ENCODE measurements at places on chromosomes 7 and 10.

DNA sequence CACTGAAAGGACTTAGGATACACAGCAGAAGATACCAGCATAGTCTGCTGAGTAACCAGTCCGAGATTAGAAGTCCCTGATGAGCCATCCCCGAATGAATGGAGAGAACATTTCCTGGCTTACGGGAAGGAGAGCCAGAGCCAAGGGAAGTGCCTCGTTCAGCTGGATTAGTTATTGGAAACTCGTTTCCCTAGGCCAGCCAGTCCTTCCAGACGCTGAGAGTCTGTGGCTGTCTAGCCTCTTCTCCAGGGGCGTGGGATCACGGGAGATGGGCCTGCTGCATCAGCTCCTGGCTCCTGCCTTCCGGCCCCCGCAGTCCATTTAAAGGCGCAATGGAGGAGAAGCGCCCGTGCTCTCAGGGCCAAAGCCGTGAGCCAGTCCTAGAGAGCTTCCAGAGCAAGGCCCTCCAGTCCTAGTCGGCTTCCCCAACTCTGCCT is 712.8 kb downstream of the PARD3 start:
- DNase-seq = no peak
- no peaks in the 10 kb centered on the region for H3K36me3 ChIP-seq
- H3K27ac ChIP-seq = no peak overlapping the region
- H3K4me1 ChIP-seq = no peaks in the 10 kb centered on the region
- H3K4me3 ChIP-seq = no peak overlapping the region
- no peaks in the 10 kb centered on the region for H3K27me3 ChIP-seq

DNA sequence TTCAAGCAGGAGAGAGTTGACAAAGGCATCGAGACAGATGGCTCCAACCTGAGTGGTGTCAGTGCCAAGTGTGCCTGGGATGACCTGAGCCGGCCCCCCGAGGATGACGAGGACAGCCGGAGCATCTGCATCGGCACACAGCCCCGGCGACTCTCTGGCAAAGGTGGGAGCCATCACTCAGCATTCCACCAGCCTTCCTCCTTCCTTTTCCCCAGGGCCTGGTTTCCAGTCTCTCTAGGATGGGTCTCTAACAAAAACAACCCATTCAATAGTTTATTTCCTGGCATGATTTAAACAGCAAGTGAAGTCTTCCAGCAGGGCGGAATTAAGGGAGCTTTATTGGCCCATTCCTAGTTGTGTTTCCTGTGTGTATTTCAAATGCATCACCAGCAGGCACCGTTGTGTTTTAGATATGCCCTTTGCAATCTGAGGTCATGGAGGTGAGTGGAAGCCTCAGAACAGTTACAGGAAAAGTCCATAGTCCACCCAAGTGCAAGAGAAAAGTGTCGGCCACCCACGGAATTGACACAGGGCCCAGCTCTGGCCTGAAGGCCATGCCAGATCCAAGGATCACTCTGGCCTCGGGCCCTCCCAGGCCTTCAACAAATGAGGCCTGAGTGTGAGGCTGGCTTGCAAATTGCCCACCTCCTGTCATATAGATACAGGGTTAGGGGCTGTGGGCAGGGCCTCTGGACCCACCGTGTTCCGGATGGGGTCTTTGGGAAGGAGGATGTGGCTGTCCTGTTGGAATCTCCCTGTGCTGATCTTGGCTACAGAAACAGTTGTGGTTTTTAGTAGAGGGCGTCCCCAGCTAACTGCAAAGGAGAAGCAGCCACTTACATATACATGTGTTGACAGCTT is 46.9 kb upstream of the TRIM8 start:
- H3K4me1 ChIP-seq = no peaks in the 10 kb centered on the region
- no peak for DNase-seq
- no peak overlapping the region for H3K4me3 ChIP-seq
- no peaks in the 10 kb centered on the region for H3K36me3 ChIP-seq
- H3K27ac ChIP-seq = no peak overlapping the region
- no peaks in the 10 kb centered on the region for H3K27me3 ChIP-seq

DNA sequence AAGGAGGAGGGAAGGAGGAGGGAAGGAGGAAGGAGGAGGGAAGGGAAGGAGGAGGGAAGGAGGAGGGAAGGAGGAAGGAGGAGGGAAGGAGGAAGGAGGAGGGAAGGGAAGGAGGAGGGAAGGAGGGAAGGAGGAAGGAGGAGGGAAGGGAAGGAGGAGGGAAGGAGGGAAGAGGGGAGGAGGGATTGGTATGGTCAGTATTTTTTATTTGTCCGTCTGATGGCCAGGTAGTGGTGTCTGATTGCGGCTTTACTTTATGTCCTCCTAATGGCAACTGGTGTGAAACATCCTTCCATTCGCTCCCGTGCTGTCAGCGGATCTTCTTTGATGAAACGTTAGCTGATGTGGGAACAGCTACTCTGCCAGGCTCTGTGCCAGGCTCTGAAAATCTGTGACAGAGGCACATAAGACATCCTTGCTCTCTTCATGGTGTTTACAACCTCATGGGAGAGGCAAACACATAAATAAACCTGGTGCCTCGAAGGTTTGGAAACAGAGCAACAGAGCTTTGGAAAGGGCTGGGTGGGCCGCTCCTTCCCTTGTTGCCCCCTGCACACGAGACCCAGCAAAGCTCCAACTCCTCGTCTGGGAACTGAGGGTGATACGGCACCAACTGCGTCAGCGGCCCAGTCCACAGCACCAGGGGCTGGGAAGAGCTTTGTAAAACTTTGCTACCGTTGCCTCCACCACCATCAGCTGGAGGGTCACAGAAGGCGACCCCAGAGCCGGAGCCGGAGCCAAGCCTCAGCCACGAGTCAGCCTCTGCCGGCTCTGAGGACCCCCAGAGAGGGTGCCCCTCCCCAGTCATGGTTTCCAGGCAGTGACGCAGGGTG is 40.3 kb downstream of the PDGFA start:
- DNase-seq = no peak
- no peaks in the 10 kb centered on the region for H3K27me3 ChIP-seq
- H3K27ac ChIP-seq = no peak overlapping the region
- H3K4me3 ChIP-seq = no peak overlapping the region

DNA sequence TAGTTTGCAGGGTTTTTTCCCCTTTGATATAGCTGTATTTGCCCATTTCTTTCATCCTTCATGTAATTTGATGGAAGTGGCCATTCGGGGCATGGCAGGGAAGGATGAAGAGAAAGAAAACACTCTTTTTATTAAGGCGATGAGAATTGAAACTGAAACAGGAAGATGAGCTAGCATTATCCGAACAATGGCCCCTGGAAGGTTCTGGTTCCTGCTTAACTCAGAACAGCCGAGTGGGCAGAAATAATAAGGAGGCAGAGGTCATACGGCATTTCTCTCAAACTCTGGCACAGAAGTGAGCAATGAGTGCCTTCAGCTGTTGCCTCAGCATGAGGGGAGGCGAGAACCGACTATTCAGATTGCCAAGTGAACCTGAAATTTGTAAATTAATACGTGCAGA is 113.2 kb upstream of the MYO3A start:
- H3K4me3 ChIP-seq = peak overlapping the region; percentile 32
- peak; percentile 69 for DNase-seq
- peaks cover 20% of the 10 kb centered on the region for H3K4me1 ChIP-seq
- H3K27ac ChIP-seq = peak overlapping the region; percentile 47

DNA sequence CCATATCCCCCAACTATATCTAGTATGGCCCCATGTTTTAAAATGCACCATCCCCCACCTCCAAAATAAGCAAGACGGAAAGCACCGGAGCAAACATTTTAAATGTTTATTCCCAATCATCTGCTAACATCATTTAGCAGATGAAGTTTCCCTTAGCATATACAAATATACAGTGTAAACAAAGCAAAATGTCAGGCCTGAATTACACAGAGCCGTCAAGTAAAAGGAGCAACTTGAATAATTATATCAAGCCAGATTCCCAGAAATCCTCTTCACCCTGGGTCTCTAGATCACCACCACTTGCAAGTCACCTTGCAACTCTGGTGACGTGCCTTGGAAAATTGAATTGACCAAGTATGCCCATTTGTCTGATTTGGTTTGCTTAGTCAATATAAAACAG is 91.6 kb upstream of the COL1A2 start:
- no peak for DNase-seq
- no peaks in the 10 kb centered on the region for H3K36me3 ChIP-seq
- H3K27ac ChIP-seq = no peak overlapping the region

- H3K27me3 ChIP-seq = no peaks in the 10 kb centered on the region
- no peaks in the 10 kb centered on the region for H3K4me1 ChIP-seq
- no peak overlapping the region for H3K27ac ChIP-seq
- no peaks in the 10 kb centered on the region for H3K36me3 ChIP-seq
- no peak overlapping the region for H3K4me3 ChIP-seq
- DNase-seq = no peak
These were observed 1227.8 kb upstream of the SORCS1 start for GRCh38 chr10:108392286-108392685.

GRCh38 chr10:72407471-72407870 is 52.8 kb upstream of the DNAJB12 start:
- no peak for DNase-seq
- H3K27me3 ChIP-seq = no peaks in the 10 kb centered on the region
- H3K27ac ChIP-seq = no peak overlapping the region
- no peak overlapping the region for H3K4me3 ChIP-seq
- no peaks in the 10 kb centered on the region for H3K36me3 ChIP-seq

DNA sequence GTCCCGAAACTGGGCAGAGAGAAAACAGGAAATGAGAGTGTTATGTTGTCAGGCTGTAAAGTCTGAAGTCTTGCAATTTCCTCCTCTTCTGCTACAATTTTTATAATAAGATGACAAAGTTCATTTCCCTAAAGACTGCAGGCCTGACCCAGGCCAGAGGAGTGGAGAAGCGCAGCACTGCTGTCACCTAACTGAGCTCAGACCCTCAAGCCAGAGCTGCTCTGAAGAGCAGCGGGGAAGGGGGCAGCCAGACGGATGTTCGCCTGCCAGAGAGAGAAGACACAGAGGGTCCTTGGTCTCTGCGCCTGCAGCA is 12.6 kb upstream of the AOAH start:
- H3K4me1 ChIP-seq = peaks cover 11% of the 10 kb centered on the region
- DNase-seq = peak; percentile 46
- no peaks in the 10 kb centered on the region for H3K27me3 ChIP-seq

GRCh38 chr7:47045207-47046051 is 536.5 kb downstream of the TNS3 start:
- no peak for DNase-seq
- no peaks in the 10 kb centered on the region for H3K4me1 ChIP-seq
- H3K4me3 ChIP-seq = no peak overlapping the region
- H3K27me3 ChIP-seq = no peaks in the 10 kb centered on the region
- no peaks in the 10 kb centered on the region for H3K36me3 ChIP-seq
- no peak overlapping the region for H3K27ac ChIP-seq

- no peak overlapping the region for H3K27ac ChIP-seq
- H3K4me3 ChIP-seq = no peak overlapping the region
- no peak for DNase-seq
- no peaks in the 10 kb centered on the region for H3K36me3 ChIP-seq
- H3K27me3 ChIP-seq = no peaks in the 10 kb centered on the region
These were observed 217.7 kb upstream of the ETV1 start for GRCh38 chr7:14207138-14207537.

- H3K4me1 ChIP-seq = no peaks in the 10 kb centered on the region
- no peak overlapping the region for H3K4me3 ChIP-seq
- H3K36me3 ChIP-seq = no peaks in the 10 kb centered on the region
- no peak for DNase-seq
- H3K27me3 ChIP-seq = no peaks in the 10 kb centered on the region
These were observed 39.5 kb upstream of the GJD4 start for GRCh38 chr10:35565602-35566081.

DNA sequence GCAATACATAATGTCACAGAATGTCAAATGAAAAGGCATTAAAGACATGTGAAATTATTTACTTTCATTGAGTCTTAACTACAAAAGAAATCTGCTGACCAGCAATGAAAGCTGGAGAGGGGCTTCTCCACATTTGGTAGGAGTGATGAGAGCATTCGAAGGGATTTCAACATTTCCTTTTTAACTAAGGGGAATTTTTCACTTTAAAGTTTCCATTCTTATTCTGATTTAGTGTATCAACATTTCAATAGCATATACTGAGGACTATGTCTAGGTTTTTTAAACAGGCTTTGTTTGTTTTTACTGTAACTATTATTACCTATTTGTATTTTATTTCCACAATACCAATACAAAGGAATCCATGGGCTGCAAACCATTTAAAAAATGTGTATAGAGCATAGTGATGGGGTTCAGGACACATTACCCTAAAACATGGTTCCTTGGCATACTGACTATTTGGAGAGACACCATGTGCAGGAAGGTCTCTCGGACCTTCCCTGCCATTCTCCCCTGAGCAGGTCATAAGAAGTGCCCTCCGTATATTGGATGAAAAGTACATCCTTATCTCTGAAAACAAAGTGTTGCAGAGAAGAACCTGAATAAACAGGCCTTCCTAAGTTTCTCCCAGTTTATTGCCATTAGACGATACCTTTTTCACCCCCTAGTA is 278.7 kb downstream of the DOCK4 start:
- H3K4me3 ChIP-seq = no peak overlapping the region
- no peak overlapping the region for H3K27ac ChIP-seq
- no peaks in the 10 kb centered on the region for H3K4me1 ChIP-seq
- H3K36me3 ChIP-seq = no peaks in the 10 kb centered on the region
- DNase-seq = no peak

- H3K36me3 ChIP-seq = no peaks in the 10 kb centered on the region
- DNase-seq = no peak
- no peaks in the 10 kb centered on the region for H3K27me3 ChIP-seq
- no peak overlapping the region for H3K27ac ChIP-seq
These were observed 65.8 kb upstream of the CAMK2B start for GRCh38 chr7:44391171-44391570.

DNA sequence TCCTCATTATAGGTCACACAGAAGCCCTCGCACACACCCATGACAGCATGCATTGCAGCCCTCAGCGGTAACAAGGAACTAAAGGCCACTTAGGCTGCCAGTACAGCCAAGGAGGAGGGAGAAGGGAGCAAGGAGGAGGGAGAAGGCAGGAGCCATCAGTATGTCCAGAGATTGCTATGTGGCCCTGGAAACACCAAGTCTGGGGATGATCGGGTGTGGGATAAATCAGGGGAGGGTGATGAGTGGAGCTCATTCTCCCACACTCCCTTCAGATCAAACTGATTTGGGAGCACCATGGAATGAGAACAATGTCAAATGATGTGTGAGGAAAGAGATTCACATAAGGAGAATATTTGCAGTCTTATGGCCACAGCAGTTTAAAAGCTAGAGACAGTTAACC is 350.9 kb downstream of the TNS3 start:
- no peak for DNase-seq
- H3K27me3 ChIP-seq = no peaks in the 10 kb centered on the region
- H3K27ac ChIP-seq = no peak overlapping the region
- no peaks in the 10 kb centered on the region for H3K36me3 ChIP-seq
- H3K4me1 ChIP-seq = no peaks in the 10 kb centered on the region

- H3K36me3 ChIP-seq = no peaks in the 10 kb centered on the region
- no peaks in the 10 kb centered on the region for H3K4me1 ChIP-seq
- no peak overlapping the region for H3K27ac ChIP-seq
- no peaks in the 10 kb centered on the region for H3K27me3 ChIP-seq
- no peak overlapping the region for H3K4me3 ChIP-seq
These were observed 31.4 kb downstream of the POR start for GRCh38 chr7:75946207-75946855.

GRCh38 chr10:126073606-126074005 is 177.2 kb downstream of the FANK1 start:
- H3K36me3 ChIP-seq = no peaks in the 10 kb centered on the region
- DNase-seq = no peak
- no peaks in the 10 kb centered on the region for H3K4me1 ChIP-seq
- H3K27me3 ChIP-seq = peaks cover 6% of the 10 kb centered on the region

All from MM.1S (cell line).